ENCODE measurements at places on chromosomes 12 and 14. TPM values are rescaled to one million over a fixed set of nuclear protein-coding genes. Genes with fewer than 3 reads are reported as not detected.

Gene PTGER2
- 8.9 TPM for total RNA-seq

Gene APOF
- not detected for total RNA-seq

Gene LTBP2
- total RNA-seq, result 69.2 TPM

Gene KRT80
- total RNA-seq, result 30.1 TPM

Gene DNAI7
- 2.3 TPM for total RNA-seq

Gene KRT79
- total RNA-seq, result 0.32 TPM

Gene TAS2R7
- total RNA-seq, result not detected

Gene FAM161B
- total RNA-seq, result 3.9 TPM

Gene CIDEB
- total RNA-seq, result 9.2 TPM

Gene A2M
- 2,660 TPM for total RNA-seq

Gene SLC5A8
- total RNA-seq, result 1.0 TPM

Gene PTPRR
- total RNA-seq, result 0.68 TPM

Gene RERGL
- total RNA-seq, result 2.9 TPM

Gene RTN1
- 7.9 TPM for total RNA-seq

Gene CLEC4D
- total RNA-seq, result 0.35 TPM

Gene XRCC3
- total RNA-seq, result 10.7 TPM

Gene HCAR1
- total RNA-seq, result 0.47 TPM

Gene CELA1
- total RNA-seq, result not detected

Gene OVCH1
- total RNA-seq, result 0.89 TPM

Gene KLHL28
- total RNA-seq, result 16.6 TPM

All from left lung (tissue), 14 donors.